Renal cortical epithelial cell (primary cell): ENCODE measurements at places on chromosomes 1 and 21. TPM values are rescaled to one million over a fixed set of nuclear protein-coding genes. Genes with fewer than 3 reads are reported as not detected.

- DNase-seq, result no peak
Measured at GRCh38 chr21:15775291-15775690, 45.5 kb downstream of the USP25 start.

GRCh38 chr1:229972600-229973296 lies 94.3 kb upstream of the GALNT2 start:
- no peak for DNase-seq

GRCh38 chr1:10108134-10108663 lies 75.4 kb downstream of the UBE4B start:
- peak; percentile 90 for DNase-seq

Gene HES2
- 5.8 and 13.0 TPM in 2 replicates for total RNA-seq

- no peak for DNase-seq
Measured at GRCh38 chr1:84823511-84823910, 69.5 kb downstream of the LPAR3 start.

Gene NENF
- total RNA-seq, result 31.1 and 54.7 TPM in 2 replicates

Gene APCS
- total RNA-seq, result not detected in 2 replicates

- DNase-seq, result no peak
Measured at GRCh38 chr1:90325168-90325567, 330.3 kb downstream of the ZNF326 start.

GRCh38 chr1:53320646-53321045 lies 7.2 kb downstream of the LRP8 start:
- DNase-seq, result no peak

Gene CFHR4
- total RNA-seq, result not detected in 2 replicates

GRCh38 chr1:22142315-22143064 lies 407 bp downstream of the WNT4 start:
- DNase-seq, result no peak
